ENCODE measurements at places on chromosomes 3 and 15. TPM values are rescaled to one million over a fixed set of nuclear protein-coding genes. Genes with fewer than 3 reads are reported as not detected.

TRH gene
- not detected for total RNA-seq

- no peaks in the 10 kb centered on the region for H3K36me3 ChIP-seq
- no peak overlapping the region for H3K27ac ChIP-seq
- DNase-seq, result no peak
- no peak overlapping the region for H3K4me3 ChIP-seq
- peaks cover 5% of the 10 kb centered on the region for H3K4me1 ChIP-seq
These were observed 76.6 kb upstream of the RNF7 start for GRCh38 chr3:141661229-141662196.

GRCh38 chr3:63354160-63354559, 76.1 kb downstream of the SYNPR start:
- H3K4me3 ChIP-seq, result no peak overlapping the region
- no peak for DNase-seq
- H3K36me3 ChIP-seq, result no peaks in the 10 kb centered on the region
- peaks cover 2% of the 10 kb centered on the region for H3K27me3 ChIP-seq
- H3K27ac ChIP-seq, result no peak overlapping the region

DNA sequence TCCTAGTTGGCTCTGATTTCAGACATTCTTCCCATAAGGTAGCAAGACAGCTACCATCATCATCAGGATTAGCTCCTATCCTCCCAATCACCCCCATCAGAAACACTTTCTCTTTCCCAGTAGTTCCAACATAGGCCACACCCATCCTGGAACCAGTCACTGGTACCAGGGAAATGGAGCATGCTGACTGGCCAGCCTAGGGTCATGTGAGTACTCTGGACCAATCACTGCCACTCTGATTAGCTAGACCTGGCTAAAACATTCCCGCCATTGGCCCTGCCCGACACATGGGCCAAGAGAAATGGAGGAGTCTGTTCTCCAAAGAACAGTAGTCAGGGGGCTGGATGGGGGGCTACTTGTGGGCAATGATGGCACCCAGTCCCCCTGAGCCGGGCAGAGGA, 12.4 kb downstream of the EFCC1 start:
- H3K36me3 ChIP-seq, result no peaks in the 10 kb centered on the region
- H3K4me1 ChIP-seq, result peaks cover 10% of the 10 kb centered on the region
- H3K27ac ChIP-seq, result no peak overlapping the region
- peaks cover 5% of the 10 kb centered on the region for H3K27me3 ChIP-seq

DNA sequence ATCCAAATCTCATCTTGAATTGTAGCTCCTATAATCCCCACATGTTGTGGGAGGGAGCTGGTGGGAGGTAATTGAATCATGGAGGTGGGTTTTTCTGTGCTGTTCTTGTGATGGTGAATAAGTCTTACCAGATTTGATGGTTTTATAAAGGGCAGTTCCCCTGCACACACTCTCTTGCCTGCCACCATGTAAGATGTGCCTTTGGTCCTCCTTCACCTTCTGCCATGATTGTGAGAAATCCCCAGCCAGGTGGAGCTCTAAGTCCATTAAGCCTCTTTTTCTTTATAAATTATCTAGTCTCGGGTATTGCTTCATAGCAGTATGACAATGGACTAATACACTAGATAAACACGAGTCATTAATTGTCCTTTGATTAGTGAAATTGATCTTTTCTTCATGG, 214.5 kb upstream of the CFAP20DC start:
- no peak for DNase-seq
- no peak overlapping the region for H3K27ac ChIP-seq
- H3K4me1 ChIP-seq, result peaks cover 6% of the 10 kb centered on the region
- no peak overlapping the region for H3K4me3 ChIP-seq
- H3K36me3 ChIP-seq, result no peaks in the 10 kb centered on the region

HSPBAP1 gene
- total RNA-seq, result 4.8 TPM

GRCh38 chr3:24521420-24522145, 26.9 kb upstream of the THRB start:
- no peaks in the 10 kb centered on the region for H3K4me1 ChIP-seq
- peak overlapping the region; percentile 34 for H3K4me3 ChIP-seq
- DNase-seq, result no peak
- H3K27me3 ChIP-seq, result peaks cover 26% of the 10 kb centered on the region
- no peak overlapping the region for H3K27ac ChIP-seq

CCDC39 gene
- not detected for total RNA-seq

DNA sequence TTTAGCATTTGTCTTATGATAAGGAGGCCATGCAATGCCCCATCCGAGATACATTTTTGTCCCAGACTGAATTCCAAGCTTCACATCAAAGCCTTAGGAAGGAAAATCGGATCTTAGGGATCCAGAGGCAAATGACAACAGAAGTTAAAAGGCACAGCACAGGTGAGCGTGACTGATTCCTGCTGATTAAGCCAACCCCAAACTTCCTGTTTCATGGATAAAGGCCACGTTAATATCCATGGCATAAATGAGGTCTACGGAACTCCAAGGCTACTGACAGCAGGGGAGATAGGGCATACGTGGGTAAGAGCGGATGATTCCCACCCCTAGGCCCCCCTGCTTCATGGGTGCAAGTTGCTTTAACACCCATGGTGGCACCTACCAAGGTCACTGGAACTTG, 471.6 kb downstream of the FHIT start:
- H3K4me1 ChIP-seq, result no peaks in the 10 kb centered on the region
- no peak overlapping the region for H3K4me3 ChIP-seq
- no peak overlapping the region for H3K27ac ChIP-seq
- H3K27me3 ChIP-seq, result no peaks in the 10 kb centered on the region
- H3K36me3 ChIP-seq, result no peaks in the 10 kb centered on the region

GRCh38 chr15:33735143-33735542, 233.2 kb upstream of the CHRM5 start:
- no peak overlapping the region for H3K4me3 ChIP-seq
- H3K27me3 ChIP-seq, result peaks cover 16% of the 10 kb centered on the region
- no peak for DNase-seq
- no peaks in the 10 kb centered on the region for H3K36me3 ChIP-seq

DNA sequence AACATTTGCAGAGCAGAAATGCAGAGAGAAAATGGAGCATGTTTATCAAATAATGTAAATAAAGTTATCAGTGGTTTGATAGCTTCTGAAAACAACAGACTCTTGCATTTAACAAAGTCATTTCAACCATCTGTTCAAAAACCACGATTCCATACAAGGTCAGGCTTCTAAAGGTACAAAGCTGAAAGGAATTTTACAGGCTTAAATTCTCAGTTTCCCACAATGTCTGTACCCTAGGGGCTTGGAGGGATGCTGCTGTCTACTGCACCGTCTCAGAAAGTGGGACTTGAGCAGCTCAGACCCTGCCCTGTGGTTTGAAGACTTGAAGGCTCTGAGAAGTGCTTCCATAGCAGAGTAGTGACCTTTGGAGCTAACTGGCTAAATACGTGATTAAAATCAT, 30.4 kb upstream of the TM4SF1 start:
- H3K4me1 ChIP-seq, result peaks cover 2% of the 10 kb centered on the region
- peak overlapping the region; percentile 93 for H3K27ac ChIP-seq
- H3K27me3 ChIP-seq, result no peaks in the 10 kb centered on the region
- no peak overlapping the region for H3K4me3 ChIP-seq

HDC gene
- not detected for total RNA-seq

DNA sequence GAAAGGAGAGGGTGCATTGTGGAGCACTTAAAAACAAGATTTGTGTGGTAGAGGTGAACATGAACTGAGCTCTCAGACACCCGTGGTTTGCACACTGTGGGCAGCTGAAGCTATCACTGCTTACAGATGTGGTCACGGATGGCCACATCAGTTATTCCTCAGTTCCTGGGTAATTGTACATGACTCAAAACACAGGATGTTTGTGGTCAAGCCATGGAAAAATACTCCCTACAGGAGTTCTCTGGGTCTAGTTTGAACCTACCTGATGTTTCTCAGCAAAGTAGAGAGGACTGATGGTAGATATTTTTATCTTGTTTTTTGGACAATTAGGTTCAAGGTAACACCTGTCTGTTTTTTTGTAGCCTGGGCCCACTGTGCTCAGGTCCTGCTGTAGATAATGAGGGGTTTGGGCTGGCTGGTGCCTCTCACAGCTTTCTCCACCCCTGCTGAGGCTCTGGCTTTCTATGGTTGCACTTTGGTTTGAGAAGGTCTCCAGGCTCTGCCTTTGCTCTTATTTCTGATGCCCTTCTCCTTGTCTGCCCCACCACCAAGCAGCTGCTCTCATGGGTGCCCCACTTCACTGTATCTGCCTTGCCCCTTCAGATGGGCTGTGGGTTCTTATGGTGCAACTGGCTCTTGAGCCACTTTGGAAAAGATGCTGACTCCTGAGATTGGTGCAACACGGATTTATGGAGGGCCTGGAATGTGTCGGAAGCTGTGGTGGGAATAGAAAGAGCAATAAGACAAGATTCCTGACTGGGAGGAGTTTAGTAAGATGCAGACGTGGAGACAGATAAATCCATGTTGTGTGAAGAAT, 40.1 kb downstream of the CDCP1 start:
- H3K4me1 ChIP-seq, result peaks cover 13% of the 10 kb centered on the region
- DNase-seq, result peak; percentile 94
- no peak overlapping the region for H3K4me3 ChIP-seq

DNA sequence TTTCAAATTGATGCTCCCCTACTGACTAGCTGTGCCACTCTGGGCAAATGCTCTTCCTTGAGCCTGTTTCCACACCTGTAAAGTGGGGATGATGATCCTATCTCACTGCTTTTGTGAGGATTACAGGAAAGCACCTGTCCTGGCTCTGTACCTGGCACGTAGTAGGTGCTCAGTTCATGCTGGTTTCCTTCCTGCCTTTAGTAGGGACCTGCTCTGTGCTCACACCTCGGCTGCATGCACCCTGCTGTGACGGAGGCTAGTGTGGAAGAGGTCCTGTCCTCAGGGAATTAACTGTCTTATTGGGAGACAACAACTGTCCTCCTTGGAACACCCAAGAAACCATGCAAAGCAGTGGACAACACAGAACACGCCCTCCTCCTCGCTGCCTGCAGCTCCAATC, 61.8 kb downstream of the RPL39L start:
- no peaks in the 10 kb centered on the region for H3K4me1 ChIP-seq
- no peaks in the 10 kb centered on the region for H3K27me3 ChIP-seq
- no peaks in the 10 kb centered on the region for H3K36me3 ChIP-seq
- H3K4me3 ChIP-seq, result no peak overlapping the region
- no peak for DNase-seq

DNA sequence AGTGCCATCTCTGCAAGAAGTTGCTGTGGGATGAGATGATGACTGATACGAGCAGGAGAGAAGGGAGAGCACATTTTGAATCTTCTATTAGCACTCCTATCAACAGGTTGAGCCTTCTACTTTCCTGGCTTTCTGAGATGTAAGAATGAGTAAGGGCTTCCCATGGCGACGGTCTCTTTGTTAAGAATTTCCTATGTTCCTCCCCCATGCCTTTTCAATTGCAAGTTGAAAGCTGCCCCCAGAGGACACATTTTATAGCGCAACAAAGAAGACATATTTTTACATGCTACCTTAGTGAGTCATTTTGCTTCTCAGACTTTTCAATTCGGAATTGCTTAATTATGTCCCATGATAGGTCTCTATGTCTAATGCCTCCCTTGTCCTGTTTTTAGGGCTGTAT, 71.3 kb upstream of the LRTM1 start:
- no peak overlapping the region for H3K4me3 ChIP-seq
- H3K36me3 ChIP-seq, result no peaks in the 10 kb centered on the region

XCR1 gene
- not detected for total RNA-seq

DNA sequence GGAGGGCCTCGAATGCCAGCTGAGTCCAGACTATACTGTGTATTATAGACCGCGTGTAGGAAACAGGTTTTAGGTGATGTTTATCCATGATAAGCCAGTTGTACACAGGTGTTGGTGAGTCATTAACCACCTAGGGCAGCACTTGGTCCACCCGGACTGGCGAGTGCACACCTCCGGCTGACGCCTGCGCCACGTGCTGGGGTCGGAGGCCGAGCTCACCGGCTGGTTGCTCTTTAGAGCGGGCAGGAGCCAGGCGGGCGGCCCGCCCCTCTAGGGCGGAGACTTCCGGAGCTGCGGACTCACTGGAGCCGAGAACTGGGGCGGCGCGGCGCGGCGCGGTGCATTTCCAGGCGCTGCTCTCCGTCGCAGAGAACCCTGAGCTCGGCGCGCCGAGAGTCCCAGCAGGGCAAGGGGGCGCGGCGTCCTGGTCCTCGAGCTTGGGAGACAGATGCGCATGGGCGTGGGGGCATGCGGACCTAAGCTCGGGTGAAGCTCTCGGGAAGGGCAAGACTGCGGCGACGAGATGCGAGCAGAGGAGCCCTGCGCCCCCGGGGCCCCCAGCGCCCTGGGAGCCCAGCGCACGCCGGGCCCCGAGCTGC, at the start of gene ESYT3:
Gene ESYT3 (plus strand): TSS at position 341 of the 599 bp plus-strand sequence. CDS start 183 bp downstream, at position 524.
- no peaks in the 10 kb centered on the region for H3K36me3 ChIP-seq
- H3K27ac ChIP-seq, result no peak within 1 kb of the TSS
- H3K4me3 ChIP-seq, result peak within 1 kb of the TSS; percentile 34
- peaks cover 2% of the 10 kb centered on the region for H3K4me1 ChIP-seq
- peaks cover 66% of the 10 kb centered on the region for H3K27me3 ChIP-seq
- peak; percentile 43 for DNase-seq

DNA sequence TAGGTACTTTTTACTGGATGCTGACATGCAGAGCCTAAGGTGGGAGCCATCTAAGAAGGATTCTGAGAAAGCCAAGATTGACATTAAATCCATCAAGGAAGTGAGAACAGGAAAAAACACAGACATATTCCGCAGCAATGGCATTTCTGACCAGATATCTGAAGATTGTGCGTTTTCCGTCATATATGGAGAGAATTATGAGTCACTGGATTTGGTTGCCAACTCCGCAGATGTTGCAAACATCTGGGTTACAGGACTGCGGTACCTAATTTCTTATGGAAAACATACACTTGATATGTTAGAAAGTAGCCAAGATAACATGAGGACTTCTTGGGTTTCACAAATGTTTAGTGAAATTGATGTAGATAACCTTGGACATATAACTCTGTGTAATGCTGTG, 125.1 kb downstream of the PLCL2 start:
- H3K4me3 ChIP-seq, result no peak overlapping the region
- no peak for DNase-seq
- H3K27ac ChIP-seq, result no peak overlapping the region
- no peaks in the 10 kb centered on the region for H3K4me1 ChIP-seq
- no peaks in the 10 kb centered on the region for H3K36me3 ChIP-seq
- no peaks in the 10 kb centered on the region for H3K27me3 ChIP-seq

DNA sequence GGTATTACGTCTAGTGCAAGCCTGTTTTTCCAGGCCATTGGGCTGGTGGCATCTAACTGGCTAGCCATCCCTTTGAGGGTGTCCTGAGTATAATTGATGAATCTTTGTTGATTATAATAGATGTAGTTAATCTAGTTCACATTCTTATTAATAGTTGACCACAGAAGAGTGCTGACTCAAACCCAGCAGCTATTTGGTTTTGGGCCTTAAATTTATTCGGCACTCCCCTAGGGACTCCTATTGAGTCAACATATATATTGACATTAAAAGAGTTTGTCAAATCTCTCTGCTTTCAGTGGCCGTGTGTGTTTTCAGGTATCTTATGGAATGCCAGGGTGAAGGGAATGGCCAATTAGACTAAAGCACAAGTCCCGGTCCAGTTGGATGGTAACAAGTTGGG, 19.7 kb downstream of the ARL8B start:
- H3K27ac ChIP-seq, result no peak overlapping the region
- no peak for DNase-seq
- no peaks in the 10 kb centered on the region for H3K27me3 ChIP-seq
- peaks cover 8% of the 10 kb centered on the region for H3K4me1 ChIP-seq
- no peaks in the 10 kb centered on the region for H3K36me3 ChIP-seq

GRCh38 chr3:171213907-171214306, 187.4 kb upstream of the SLC2A2 start:
- H3K4me3 ChIP-seq, result no peak overlapping the region
- H3K4me1 ChIP-seq, result no peaks in the 10 kb centered on the region
- no peak overlapping the region for H3K27ac ChIP-seq
- no peaks in the 10 kb centered on the region for H3K36me3 ChIP-seq

GOLGA8J gene
- not detected for total RNA-seq

- no peaks in the 10 kb centered on the region for H3K4me1 ChIP-seq
- no peak for DNase-seq
- H3K27ac ChIP-seq, result no peak overlapping the region
- peaks cover 13% of the 10 kb centered on the region for H3K36me3 ChIP-seq
- H3K4me3 ChIP-seq, result no peak overlapping the region
- H3K27me3 ChIP-seq, result no peaks in the 10 kb centered on the region
These were observed 9.2 kb downstream of the SHQ1 start for GRCh38 chr3:72839057-72839456.

All from IMR-90 (cell line).